Uterine smooth muscle cell (primary cell): ENCODE measurements at places on chromosomes 3 and 15. TPM values are rescaled to one million over a fixed set of nuclear protein-coding genes. Genes with fewer than 3 reads are reported as not detected.

The TP63 gene
- total RNA-seq = under 0.01 and 0.25 TPM in 2 replicates

The RGMA gene
- 0.22 and 0.50 TPM in 2 replicates for total RNA-seq

The GPR176 gene
- 135 and 142 TPM in 2 replicates for total RNA-seq

The OR4M2 gene
- not detected in 2 replicates for total RNA-seq
